Stimulated activated CD4-positive, alpha-beta T cell treated with anti-CD3 and anti-CD28 coated beads, Interleukin-1b, Interleukin-23, amount 100 ng/mL, for 1 hour (primary cell): ENCODE measurements at places on chromosomes 13 and 19.

DNA sequence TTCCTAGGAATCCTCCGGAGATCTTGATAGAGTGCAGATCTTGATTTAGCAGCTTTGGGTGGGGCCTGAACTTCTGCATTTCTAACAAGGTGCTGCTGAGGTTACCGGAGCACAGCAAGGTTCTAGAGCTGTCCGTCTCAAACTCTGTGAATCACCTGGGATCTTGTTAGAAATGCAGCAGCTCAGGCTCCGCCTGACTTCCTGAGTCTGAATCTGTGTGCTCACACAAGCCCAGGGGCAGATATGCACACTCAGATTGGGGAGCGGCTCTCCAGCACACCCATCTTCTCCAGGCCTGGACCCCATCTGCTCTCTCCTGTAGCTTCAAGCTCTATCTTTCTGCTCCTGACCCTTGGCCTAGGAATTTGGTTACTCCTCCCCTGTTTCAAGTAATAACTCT is 3.5 kb upstream of the TEX26 start:
- no peak for DNase-seq

DNA sequence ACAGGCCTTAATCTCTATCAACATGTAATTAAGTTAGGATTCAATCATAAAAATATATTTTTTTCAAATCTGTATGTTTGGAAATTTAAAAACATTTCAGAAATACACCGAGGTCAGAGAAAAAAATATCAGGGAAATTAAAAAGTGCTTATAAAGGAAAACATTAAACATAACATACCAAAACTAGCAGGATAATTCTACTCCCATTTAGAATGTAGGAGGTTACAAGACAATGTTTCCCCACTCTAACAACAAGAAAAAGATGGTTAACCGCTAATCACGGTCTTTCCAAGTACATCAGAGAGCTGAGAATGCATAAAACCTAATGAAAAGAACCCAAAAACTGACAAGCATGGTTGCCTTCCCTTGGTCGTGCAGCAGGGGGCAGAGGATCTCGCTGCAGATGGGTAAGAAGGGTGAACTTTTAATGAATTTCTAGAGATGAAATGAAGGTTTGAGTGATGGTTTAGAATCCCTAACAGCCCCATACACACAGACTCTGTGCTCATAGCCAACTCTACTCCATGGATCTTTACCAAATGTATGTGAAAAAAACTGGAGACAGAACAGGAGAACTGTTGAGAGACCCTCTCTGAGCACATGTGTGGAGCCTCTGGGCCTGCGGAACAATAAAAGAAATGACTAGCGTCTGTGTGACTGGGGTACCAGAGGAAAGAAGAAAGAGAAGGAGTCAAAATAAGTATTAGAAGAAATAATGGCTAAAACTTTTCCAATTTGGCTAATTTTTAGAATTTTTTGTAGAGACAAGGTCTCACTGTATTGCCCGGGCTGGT is 51.3 kb upstream of the LSM14A start:
- DNase-seq = no peak

GRCh38 chr13:46106839-46107371 is 2.1 kb upstream of the CPB2 start:
- DNase-seq = no peak

DNA sequence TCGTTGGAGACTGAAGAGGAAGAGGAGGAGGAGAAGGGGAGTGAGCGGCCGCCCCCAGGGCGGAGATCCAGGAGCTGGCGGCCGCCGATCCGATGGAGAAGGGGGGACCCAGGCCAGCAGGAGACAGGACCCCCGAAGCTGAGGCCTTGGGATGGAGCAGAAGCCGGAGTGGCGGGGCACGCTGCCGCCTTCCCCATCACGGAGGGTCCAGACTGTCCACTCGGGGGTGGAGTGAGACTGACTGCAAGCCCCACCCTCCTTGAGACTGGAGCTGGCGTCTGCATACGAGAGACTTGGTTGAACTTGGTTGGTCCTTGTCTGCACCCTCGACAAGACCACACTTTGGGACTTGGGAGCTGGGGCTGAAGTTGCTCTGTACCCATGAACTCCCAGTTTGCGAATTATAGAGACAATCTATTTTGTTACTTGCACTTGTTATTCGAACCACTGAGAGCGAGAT is 1.8 kb downstream of the GADD45B start:
- DNase-seq = no peak

DNA sequence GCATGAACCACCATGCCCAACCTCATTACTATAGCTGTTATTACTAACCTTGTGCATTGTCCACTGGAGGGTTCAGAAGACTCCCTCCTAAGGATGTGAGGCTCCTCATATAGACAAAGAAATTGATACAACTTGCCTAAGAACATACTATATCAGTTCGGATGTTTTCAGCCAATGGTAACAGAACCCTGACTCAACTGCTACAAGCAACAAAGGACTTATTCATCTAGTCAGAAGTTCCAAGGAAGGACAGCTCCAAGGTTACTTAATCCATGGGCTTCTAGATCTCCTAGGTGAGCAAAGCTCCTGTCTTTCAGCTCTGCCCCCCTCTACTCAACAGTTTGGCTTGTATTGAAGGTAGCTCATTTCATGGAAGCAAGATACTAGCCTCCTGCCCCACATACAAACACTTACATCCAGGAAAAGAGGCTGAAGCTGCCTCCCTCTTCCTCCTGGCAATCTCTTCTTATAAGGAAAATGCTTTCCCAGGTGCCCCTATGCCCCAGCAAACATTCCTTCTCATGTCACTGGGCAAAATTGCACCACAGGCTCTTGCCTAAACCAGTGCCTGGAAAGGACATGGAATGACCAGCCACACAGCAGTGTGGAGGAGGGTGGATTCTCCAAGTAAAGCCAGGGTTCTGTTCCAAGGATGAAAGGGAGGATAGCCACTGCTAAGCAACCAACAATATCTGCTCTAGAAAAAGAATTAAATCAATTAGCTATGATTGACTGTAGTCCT is 497.8 kb downstream of the FOXO1 start:
- no peak for DNase-seq

- DNase-seq = no peak
Observed at GRCh38 chr19:41699968-41700323, 8.5 kb upstream of the CEACAM5 start.

DNA sequence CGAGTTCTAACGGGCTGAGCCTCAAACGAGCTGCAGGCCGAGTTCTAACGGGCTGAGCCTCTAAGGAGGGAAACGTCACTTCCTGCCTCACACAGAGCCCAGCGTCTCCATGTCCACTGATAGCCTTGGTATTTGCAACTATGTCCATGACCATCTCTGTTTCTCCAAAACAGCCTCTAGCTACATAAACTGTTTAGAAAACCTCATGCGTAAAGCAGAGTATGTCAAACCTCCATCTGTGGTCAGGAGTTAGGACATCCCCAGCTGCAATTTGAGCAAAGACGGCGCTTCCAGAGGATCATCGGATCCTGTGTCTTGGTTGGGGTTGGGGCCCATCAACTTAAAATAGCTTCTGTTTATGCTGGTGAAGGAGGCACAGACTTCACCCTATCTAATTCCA is 20.8 kb downstream of the RASA3 start:
- no peak for DNase-seq

DNA sequence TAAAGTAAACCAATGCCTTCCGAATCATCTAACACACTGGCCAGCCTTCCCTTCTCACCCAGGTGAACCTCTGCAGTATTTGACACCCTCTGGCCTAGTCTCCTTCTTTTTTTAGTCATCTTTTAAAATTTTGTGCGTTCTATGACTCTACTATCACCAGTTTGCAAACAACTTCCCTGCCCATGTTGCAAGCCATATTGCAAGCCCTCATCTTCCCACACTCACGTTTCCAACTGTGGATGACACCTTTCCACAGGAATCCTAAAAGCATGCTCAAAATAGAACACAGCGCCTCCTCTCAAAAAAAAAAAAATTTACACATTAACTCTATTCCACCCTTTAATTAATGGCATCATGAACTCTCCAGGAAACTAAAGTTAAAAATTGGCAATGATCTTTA is 440.1 kb downstream of the EFNB2 start:
- no peak for DNase-seq

- DNase-seq = no peak
Observed at GRCh38 chr13:107299717-107300116, 731.8 kb upstream of the ARGLU1 start.

DNA sequence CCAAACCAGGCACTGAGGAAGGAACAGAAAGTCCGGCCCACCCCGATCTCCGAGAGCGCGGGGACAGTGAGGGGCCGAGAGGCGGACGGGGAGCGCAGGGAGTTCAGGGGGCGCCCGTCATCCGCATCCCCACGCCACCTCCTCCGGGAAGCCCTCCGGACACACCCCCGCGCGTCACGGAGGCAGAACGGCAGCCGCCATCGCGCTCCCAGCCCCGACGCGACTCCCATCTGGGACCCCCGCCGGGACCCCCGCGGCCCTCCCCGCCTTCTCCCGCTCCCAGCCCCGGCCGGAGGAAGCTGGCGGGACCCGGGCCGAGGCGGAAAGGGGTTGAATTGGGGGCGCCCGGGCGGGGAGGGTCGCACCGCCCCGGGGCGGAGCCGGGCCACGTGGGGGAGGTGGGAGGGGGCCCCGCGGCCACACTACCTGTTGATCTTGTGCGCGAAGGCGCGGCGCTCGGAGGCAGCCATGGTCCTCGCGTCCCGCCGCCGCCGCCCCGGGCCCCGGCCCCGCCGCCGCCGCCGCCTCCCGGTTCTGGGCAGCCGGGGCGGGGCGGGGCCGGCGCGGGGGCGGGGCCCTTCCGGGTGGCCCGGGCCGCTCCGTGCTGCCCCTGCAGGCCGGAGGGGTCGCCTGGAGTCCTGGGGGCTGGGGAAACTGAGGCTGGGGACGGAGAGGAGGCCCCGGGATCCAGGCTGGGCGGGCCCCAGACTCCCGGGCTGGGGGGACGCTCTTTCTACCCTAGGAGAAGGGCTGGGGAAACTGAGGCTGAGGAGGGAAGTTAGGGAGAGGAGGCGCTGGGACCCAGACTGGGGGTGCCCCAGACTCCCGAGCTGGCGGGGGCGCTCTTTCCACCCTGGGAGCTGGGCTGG is at the start of gene DOCK6:
DOCK6 (minus strand) TSS at position 554 of the 869 bp plus-strand sequence; CDS start at position 470, 84 bp downstream.
- DNase-seq = no peak

GRCh38 chr19:48192750-48193149 is 22.3 kb downstream of the ZSWIM9 start:
- no peak for DNase-seq

GRCh38 chr13:51218626-51219025 is 3.6 kb upstream of the FAM124A start:
- DNase-seq = no peak

DNA sequence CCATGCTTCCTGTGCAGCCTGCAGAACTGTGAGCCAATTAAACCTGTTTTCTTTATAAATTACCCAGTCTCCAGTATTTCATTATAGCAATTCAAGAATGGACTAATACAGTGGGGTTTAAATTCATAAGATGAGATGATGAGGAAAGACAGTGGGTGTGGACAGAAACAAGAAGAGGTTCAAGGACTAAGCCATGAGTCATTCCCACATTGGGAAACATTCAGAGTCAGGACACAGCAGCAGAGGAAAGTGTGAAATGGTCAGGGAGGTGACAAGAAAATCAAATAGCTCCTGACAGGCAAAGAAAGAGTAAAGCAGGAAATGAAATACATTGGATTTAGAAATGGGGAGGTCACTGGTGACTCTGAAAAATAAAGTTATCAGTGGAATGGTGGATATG is 9.1 kb downstream of the ZNF841 start:
- DNase-seq = no peak

DNA sequence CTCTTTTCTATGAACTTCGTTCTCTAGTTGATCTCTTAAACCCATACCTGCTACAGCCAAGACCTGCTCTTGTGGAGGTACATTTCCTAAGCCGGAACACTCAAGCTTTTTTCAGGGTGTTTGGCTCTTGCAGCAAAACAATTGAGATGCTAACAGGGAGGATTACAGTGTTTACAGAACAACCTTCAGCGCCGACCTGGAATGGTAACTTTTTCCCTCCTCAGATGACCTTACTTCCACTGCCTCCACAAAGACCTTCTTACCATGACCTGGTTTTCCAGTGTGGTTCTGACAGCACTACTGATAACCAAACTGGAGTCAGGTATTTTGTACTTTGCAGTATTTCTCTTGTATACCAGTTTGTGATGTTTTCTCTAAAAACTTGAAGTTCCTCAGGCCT is 506 bp downstream of the KCNRG start:
- DNase-seq = no peak

GRCh38 chr19:1910177-1910576 is 5.0 kb downstream of the ADAT3 start:
- DNase-seq = no peak

- DNase-seq = no peak
Observed at GRCh38 chr13:29260684-29261083, 334.8 kb downstream of the SLC7A1 start.

- no peak for DNase-seq
Observed at GRCh38 chr13:25037057-25037813, 58.7 kb upstream of the PABPC3 start.

GRCh38 chr13:49030213-49030612 is 54.5 kb downstream of the FNDC3A start:
- no peak for DNase-seq

DNA sequence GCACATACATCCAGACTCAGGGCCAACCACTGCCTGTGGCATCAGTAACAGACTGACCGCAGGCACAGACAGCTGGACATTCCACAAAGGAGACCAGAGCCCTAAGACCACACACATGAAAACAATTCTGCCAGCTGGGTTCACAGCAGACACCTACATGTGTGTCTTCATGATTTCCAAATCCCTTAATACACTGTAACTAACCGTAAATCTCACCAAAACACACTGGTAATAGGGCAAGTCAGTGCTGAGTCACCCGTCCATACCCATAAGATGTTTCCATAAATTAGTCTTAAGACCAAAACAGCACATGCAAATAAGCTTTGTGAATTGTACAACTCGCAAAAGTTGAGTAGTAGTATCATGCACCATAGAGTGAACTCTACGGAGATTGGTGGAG is 65.4 kb downstream of the TUBGCP3 start:
- DNase-seq = no peak

DNA sequence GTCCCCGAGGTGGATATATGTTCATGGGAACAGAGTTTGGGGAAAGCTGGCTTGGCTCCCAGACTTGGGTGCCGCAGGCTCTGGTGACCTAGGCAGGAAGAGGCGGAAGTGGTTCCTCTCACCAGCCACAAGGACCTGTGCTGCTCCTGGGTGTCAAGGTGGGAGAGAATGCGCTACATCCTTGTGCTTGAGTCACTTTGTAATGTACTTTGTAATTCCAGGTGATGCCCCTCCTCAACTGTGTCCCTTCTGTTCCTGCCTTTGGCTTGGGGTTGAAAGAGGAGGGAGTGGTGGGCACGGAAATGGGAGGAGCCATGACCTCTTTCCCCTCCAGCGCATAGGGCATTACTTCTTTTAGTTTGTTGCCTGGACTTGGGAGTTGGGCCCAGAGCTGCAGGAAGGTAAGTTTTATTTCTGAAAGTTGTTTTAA is 10.9 kb downstream of the GARRE1 start:
- no peak for DNase-seq

DNA sequence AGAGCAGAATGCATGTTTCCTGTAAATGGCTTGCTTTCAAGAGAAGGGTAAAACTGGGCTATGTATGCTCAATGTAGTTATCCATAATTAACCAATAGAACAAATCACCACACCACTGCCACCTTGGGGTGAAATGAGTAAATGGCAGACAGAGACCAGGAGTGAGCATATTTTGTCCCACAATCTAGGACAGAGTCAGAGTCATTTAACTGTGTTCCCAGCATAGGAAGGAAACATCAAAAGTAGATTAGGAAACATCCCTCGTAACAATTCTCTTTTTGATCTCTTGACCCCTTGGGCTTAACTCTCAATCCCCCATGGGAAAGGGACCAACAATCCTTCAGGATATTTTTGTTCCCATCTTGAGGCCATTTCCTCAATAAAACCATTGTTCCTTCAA is 224.8 kb downstream of the NHLRC3 start:
- peak; percentile 17 for DNase-seq
